ENCODE measurements at places on chromosomes 5 and 9.
A peak's percentile ranks its signal among the peaks of the same experiment; 100 is the strongest.

DNA sequence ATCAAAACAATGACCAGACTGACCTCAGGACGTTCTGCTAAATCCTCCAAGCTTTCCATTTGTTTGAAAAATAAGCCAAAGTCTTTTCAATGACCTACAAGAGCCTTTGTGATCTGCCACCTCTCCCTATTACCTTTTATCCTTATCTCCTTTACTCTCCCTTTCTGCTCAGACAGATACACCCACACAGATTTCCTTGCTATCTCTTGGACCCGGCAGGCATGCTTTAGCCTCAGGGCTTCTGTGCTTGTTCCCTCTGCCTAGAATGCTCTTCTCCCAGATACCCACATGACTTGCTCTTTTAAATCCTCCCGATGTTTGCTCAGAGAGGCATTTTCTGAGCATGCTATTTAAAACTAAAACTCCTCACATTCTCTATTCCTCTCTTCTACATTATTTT lies 8.9 kb upstream of the ELOVL7 start:
- no peak for DNase-seq

GRCh38 chr9:122200960-122201595 lies 27.7 kb downstream of the LHX6 start:
- DNase-seq = no peak

- DNase-seq = no peak
Measured at GRCh38 chr9:27519466-27520465, 4.3 kb upstream of the IFNK start.

DNA sequence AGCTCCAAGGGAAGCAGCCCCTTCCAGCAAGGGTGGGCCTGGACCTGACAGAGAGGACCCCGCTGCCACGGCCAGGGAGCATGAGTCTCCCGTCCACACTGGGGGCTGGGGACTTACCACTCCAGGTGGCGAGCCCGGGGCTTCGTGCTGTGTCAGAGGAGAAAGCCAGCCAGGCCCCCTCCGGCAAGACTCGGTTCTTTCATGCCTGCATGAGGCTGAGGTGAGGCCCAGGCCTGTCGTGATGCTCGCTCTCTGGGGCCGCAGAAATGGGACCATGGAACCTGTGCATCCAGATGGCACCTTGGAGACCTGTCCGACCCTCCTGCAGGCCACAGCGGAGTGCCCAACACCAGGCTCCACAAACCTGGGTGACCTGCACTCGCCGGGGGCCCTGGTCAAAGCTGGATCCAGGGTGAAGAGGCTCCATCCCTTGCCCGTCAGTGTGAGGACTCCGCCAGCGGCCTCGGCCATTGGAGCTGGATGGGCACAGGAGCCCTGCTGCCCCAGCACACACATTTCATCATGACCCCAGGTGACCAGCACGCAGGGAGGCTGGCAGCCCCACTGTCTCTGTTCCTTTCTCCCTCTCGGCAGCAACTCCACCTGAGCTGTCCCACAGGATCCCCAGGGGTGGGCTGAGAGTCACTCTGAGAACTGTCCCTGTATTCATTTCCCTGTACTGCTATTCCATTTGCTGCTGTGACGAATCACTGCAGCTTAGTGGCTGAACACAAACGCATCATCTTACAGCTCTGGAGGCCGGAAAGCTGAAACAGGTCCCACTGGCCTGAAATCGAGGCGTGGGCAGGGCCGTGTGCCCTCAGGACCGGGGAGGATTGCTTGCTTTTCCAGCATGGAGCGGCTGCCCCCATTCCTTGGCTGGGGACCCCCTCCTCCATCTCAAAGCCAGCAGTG lies 24.4 kb downstream of the SLC6A18 start:
- no peak for DNase-seq

DNA sequence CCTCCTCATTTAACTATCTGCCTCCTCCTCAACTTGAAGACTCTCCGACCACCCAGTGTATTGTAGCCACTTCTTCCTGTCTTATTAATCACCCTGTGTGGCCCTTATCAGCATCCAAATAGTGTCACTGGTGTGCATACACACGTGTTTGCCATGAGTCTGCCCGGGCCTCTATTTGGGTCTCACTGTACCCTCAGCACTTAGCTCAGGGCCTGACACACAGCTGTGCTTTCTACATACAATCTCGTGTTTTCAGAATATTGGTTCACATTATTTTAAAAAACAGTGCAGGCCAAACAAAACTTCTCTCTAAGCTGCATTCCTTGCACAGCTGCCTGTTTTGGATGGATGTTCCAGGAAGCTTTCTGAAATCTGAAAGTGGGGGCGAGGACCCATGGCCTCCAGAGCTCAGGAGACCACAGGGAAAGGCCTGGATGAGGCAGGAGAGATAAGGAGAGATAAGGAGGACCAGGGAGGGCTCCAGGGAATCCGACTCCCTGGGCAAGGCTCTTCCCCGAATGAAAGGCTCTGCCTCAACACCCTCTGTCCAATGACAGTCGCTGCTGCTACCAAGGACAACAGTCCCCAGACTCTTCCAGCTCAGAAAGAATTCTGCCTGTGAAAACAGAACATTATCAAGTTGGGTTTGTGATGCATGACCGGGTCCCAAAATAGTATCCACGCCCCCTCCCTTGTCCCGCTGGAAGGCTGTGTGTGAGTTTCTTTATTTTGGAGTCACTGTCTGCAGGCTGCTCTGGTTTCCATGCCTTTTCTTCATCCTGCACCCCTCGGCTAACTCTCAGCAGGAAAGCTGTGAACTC lies 255.6 kb downstream of the NSG2 start:
- DNase-seq = no peak

DNA sequence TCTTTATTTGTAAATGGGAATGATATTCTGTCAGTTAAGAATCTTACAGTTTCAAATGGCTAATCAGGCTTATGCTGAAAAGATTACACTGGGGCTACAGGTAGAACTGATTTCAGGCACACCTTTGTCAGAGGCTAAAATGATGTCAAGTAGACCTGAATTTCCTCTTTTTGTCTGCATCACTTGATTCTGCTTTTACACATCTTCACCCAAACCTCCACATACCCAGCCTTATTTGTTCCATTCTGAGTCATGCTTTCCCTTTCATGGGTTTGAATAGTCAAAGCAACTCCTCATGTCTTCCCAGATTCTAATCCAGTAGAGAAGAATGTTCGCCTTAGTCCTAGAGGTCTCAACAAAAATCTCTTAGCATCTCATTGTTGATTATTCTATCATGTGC lies 156.4 kb downstream of the CWC27 start:
- DNase-seq = no peak

- DNase-seq = no peak
Measured at GRCh38 chr9:96318921-96319565, 17.1 kb upstream of the HSD17B3 start.

DNA sequence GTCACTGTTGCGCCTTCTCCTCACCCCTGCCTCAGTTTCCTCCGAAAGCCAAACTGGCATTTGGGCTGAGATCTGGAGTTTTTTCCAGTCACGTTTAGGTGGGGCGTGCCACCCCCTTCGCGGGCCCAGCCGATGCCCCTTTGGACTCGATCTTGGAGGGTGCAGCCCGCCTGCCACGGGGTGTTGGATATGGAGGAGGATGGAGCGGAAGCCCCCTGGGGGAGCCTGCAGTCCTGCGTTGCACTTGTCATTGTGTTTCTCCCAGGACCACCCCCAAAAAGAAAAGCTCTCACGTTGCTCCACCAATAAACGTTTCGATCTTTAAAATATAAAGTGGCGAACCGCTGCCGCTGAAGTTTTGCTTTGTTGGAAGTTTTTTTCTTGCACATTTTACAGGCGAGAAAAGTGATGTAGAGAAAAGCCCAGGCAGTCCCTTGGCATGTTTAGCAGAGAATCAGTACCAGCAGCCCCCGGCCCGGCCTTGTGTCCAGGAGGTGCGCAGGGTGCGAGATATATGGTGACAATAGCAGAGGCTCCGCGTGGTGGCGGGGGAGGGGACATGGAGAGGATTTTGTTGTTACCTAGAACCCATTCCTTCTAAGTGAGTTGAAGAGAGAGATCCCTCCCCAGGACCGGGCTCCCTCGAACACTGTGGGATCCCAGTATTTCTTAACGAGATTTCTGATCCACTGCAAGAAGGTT lies 681 bp downstream of the F2R start:
- DNase-seq = no peak

DNA sequence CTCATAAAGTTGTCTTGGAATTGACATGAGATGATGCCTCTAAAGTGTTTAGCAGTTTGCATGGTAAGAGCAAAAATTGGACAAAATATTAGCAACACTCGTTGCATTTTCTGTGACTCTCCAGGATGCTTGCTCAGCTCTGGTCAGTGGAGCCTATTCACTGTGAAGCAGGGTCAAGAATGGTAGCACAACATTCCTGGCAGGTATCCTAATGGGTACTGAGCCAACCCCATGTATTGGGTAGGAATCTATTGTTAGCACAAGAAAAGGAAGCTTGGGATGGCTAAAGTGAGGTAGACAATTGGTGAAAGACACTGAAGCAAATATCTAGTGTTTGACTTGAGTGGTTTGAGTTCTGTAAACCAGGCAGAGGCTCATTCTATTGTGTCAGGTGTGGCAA lies 10.4 kb upstream of the ACTBL2 start:
- DNase-seq = no peak

- no peak for DNase-seq
Measured at GRCh38 chr9:1373445-1373844, 323.3 kb downstream of the DMRT2 start.

GRCh38 chr5:14415698-14416074 lies 165.9 kb upstream of the OTULINL start:
- DNase-seq = no peak

- no peak for DNase-seq
Measured at GRCh38 chr9:125746774-125747052, 460 bp upstream of the PBX3 start.

DNA sequence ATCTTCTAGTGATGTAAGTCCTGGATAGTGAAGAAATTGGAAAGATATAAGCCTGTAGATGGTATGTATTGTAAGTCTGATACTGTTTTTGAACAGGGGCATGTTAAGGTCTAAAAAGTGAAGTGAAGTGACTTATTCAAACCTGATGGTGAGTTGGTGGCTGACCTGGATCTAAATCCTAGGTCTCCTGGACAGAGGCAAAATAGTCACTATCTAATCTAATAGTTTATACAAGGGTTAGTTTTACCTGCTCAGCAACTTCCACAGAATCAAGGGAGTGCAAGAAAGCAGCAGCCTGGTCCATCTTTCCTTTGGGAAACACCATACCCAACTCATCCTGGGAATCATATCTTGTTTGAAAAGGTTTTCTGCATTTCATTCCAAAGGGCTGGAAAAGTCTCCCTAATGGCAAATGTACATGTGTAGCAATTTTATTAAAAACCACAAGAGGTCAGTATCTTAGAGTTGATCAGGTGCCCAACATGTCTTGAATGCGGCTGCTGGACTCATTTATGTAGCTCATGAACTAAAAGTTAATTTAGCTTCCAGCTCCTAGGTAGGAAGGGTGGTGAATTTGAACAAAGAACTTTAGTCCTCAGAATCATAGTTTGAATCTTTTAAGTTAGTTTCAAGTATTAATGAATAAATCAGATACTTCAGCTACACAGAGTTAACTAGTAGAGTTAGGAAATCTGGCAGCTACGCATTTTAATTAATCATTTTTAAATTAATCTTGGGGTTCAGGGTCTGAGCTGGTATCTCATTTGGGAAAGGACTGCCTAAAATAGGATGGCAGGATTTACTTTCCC lies 26.0 kb downstream of the SKP2 start:
- peak; percentile 48 for DNase-seq

DNA sequence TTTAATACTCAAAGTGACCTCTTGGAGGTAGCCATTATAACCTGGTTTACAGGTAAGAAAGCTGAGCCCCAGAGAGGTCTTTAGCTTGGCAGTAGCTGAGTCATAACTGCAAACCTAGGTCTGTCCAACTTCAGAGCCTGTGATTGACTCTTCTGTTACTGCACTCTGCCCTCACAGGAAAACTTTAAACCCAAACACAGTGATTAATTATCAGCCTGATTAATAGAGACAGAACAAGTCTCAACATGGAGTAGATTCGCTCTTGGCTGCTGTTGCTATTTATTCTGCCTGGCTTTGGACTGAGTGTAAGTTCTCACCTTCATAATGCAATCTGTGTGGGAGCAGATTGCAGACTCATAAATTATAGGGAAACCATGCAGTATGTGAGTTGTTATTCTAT lies 27.4 kb upstream of the TXN start:
- DNase-seq = no peak

GRCh38 chr5:9713356-9713755 lies 83.2 kb upstream of the TAS2R1 start:
- no peak for DNase-seq

DNA sequence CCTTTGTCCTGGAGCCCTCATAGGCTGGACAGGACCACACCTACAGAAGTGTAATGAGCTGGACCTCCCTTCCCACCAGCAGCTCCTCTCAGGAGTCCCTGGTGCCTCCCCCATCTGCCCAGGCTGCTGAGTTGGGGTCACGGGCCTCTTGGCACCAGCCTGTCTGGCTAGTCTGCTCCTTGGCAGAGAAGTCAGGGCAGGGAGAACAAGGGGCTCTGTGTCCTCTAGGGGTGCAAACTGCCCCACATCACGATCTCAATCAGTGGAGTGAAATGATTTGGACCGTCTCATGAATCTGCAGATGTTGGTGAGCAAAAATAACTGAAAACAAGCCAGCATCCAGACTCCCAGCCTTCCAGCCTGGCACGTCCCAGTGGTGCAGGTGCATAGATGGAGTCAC lies 14.9 kb upstream of the GFPT2 start:
- DNase-seq = no peak

DNA sequence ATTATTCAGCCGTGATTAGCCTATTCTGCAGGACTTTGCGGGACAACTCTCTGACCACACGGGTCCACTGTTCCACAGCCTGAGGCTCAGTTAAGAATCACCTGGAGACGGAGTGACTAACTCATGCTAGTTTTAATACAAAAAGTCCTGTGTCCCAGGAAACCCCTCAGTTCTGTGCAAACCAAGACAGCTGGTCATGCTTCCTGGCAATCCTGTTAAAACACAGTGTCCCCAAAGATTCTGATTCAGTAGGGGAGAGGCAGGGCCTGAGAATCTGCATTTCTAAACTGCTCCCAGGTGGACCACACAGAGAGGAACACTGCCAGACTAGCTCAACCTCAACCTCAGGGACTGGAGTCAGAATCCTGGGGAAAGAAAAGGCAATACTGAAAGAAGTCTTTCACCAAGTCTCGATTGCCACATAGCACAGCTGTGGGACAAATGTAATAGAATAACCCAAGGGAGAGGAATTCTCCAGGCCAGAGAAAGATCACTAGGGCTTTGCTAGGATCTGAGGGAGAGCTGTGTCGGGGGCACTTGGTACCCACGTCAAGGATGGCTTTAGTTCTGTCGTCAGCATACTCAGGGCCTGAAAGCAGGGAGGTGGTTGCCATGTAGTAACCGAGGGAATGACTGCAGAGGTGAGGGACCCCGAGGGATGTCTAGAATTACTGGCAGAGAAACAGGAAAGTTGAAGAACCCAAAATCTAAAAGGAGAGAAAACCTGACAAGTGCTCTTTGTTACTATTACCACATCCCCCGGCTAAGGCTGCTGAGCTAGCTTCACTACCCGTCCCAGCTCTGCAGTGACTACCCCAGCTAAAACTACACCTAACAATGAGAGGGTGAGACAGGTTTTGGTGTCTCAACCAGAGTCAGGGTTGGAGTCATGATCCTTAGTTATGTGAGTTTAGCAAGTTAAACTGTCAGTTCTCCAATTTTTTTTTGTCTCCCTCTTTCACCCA lies 8.6 kb downstream of the SUSD1 start:
- DNase-seq = peak; percentile 47

GRCh38 chr9:127181315-127181580 lies 58.8 kb upstream of the ANGPTL2 start:
- DNase-seq = no peak
